ENCODE measurements at places on chromosomes 1 and 21.

DNA sequence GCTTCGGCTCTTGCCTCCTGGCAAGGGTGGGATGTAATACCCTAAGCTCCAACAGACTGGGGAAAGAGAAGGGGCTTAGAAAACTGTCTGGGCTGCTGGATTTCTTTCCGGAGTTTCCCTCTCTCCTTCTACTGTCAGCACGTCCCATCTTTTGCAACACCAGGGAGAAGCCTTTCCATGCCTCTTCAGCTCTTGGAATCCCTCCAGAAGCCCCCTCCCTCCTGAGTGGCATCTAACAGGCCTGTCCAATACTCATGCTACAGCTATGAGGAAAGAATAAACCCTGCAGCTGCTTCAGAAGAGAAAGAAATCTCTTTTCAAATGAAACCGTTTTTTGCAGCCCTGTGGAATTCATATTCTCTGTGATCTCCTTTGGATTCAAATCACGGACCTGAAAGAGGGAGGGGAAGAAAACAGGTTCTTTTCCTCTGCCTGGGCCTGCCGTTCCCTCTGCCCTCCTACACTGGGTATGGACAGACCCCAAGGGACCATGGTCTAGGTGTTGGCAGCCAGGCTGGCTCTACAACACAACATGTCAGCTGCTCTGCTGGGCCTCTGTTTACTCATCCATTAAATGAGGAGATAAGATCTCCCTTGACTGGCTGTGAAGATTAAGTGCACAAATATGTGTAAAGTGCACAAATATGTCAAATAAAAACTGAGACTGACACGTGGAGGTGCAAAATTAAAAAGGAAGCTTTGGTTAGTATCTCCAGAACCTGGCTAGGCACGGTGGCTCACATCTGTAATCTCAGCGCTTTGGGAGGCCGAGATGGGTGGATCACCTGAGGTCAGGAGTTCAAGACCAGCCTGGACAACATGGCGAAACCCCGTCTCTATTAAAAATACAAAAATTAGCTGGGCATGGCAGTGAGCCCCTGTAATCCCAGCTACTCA, 6.0 kb upstream of the CAPN2 start:
- DNase-seq = no peak

GRCh38 chr1:50023292-50024159, at the start of gene AGBL4:
TSS of gene AGBL4 (minus strand) at chr1:50023954.
- DNase-seq = no peak

DNA sequence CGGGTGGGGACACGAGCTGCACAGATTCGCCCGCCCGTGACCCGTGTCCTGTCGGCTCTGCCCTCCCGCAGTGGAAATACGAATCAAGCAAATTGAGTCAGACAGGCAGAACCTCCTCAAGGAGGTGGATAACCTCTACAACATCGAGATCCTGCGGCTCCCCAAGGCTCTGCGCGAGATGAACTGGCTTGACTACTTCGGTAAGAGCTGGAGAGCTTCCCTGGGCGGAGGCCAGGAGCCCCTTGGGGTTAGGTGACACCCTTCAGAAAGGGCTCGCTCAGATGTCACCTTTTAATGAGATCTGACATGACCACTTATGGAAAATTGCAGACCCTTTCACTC, 489 bp downstream of the CDCA8 start:
- DNase-seq = no peak

DNA sequence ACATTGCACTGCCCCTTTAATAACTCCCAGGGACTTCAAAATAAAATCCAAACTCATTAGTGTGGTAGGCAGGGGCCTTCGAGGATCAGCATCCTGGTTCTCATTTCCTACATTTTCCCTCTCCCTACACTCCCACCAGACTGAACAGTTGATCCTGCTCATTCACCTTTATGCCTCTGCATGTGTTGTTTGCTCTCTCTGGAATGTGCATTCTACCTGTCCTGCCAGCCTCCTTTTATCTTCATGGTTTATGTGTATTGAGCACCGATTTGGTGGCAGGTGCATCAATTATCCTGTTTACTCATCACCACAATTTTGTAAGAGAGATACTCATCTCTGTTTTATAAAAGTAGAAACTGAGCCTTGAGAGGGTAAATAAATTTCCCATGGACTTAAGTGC, 125.0 kb downstream of the ADSS2 start:
- no peak for DNase-seq

GRCh38 chr1:109047339-109047738, 5.4 kb upstream of the WDR47 start:
- DNase-seq = no peak

DNA sequence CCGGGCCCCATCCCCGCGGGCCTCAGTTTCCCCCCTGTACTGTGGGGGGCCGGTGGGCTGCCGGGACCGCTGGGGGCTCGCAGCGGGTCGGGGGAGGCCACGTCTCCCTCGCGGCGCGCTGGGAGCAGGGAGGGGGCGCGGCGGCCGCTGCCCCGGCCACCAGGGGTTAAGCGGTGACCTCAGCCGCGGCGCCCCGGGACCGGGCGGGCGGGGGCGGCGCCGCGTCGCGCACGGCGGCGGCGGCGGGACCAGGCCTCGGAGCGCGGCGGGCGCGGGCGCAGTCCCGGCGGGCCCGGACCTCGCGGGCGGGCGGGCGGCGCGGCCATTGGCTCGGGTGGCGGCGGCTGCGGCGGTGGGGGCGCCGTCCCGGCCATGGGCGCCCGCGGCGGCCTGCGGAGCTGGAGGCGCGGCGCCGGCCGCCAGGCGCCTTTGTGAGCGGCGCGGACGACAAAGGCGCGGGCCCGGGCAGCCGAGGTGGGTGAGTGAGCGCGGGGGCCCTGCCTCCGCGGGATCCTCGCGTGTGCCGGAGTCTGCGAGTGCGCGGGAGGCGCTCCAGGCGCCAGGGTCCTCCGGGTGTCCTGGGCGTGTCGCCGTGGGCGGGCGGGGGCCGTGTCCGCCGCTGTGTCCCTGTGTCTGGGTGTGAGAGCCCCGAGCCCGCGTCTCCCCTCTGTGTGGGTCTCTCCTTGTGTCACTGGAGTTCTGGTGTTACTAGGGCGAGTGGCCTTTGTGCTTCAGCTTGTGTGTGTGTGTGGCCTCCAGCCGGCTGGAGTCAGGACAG, at the start of gene ARHGEF10L:
Gene ARHGEF10L (plus strand): TSS at position 222 of the 778 bp plus-strand sequence. CDS start 40,898 bp downstream, outside the sequence.
- DNase-seq = no peak

- DNase-seq = no peak
Observed at GRCh38 chr1:228554107-228554506, 66.9 kb downstream of the RNF187 start.

- no peak for DNase-seq
Observed at GRCh38 chr1:94339206-94339927, 78.8 kb upstream of the ABCD3 start.

- no peak for DNase-seq
Observed at GRCh38 chr21:38380481-38381137, 117.7 kb downstream of the ERG start.

GRCh38 chr1:13675151-13675651, 24.8 kb upstream of the PRDM2 start:
- no peak for DNase-seq

GRCh38 chr21:38376693-38377092, 119.9 kb downstream of the KCNJ15 start:
- DNase-seq = no peak

DNA sequence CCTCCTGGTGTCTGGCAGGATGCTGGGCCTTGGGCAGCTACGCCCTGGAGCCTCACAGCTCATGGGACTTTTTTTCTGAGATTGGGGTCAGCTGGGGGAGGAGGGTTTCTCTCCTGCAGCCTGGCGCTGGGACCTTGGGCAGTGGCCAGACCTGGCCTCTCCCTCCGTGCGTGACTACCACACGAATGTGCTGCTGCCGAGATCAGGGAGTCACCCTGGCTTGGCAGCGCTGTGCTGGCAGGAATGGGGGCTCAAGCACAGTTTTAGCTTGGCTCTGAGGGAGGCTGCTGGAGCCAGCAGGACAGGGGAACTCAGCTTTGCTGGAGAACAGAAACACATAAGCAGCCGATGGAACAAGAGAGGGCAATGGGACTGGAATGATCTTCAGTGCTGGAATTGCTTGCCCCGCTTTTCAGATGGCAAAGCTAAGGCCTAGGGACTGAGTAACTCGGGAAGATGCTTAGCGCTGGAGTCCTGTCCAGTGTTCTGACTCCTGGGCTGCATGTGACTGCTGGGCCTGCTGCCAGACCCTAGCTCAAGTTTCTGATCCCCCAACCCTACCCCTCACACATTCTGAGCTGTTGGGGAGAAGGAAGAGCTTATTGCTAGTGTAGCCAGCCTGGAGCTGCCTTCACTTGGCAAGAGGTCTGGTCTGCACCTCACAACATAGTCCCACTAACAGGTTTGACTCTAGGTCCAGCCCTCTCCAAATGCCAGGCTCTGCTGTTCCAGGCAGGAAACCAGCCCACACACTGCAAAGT, 69.9 kb downstream of the NAV1 start:
- DNase-seq = no peak

DNA sequence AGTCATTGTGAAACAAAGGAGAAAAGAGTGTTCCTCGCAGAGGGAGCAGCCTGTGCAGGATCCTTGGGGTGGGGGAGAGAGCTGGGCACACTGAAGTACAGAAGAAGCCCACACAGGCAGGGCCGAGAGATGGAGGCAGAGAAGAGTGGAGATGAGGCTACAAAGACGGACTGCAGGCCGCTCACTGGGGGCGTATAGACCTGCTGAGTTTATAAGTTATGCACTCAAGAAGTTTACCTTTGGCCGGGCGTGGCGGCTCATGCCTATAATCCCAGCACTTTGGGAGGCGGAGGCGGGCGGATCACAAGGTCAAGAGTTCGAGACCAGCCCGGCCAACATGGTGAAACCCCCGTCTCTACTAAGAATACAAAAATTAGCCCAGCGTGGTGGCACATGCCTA, 7.6 kb upstream of the SLAMF9 start:
- no peak for DNase-seq

DNA sequence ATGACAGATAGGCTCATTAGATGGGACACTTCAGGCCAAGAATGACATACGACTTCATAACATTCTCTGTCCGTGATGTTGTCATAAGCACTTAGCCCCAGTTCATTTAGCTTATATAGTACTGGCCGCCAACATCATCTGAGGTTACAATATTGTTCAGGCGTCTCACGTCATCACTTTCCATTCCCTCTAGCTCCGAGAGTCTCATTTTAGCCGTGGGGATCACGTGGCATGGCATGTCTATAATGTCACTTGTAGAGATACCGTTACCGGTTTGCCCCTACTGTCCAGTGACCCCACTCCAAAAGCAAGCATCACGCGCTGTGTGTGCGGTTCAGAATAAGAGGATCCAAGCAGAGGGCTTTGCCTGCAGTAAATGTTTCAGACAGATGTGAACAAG, 34.6 kb upstream of the HEATR1 start:
- no peak for DNase-seq

DNA sequence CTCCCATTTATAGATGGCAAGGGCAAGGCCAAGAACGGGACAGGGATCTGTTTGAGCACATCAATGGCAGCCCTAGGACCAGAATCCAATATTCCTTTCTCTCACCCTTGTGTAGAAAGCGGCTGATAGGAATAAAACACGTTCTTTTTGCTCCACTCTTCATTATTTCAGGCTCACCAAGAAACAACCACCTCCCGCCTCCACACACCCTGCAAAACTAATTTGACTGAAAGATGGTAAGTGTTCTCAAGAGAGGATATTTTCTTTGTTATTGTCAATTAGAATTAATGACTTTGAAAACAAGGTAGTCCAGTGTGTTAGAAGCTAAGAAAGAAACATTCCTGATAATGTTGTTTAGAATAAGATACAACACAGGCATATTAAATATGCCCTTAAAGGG, 11.9 kb upstream of the KNCN start:
- no peak for DNase-seq

- DNase-seq = no peak
Observed at GRCh38 chr21:34814529-34814951, 145.7 kb downstream of the CLIC6 start.
